ENCODE measurements at places on chromosomes 6 and 20. TPM values are rescaled to one million over a fixed set of nuclear protein-coding genes. Genes with fewer than 3 reads are reported as not detected.

- no peak for DNase-seq
These were observed 622.9 kb downstream of the UTRN start for GRCh38 chr6:144908004-144908403.

FUCA2 gene
- total RNA-seq = 57.2 TPM

- no peak for DNase-seq
These were observed 230.2 kb downstream of the CDH4 start for GRCh38 chr20:61482056-61482887.

GRCh38 chr20:37759052-37759553 is 65.3 kb downstream of the CTNNBL1 start:
- no peak for DNase-seq

RTEL1 gene
- total RNA-seq = 30.7 TPM

RBPJL gene
- total RNA-seq = not detected

DNA sequence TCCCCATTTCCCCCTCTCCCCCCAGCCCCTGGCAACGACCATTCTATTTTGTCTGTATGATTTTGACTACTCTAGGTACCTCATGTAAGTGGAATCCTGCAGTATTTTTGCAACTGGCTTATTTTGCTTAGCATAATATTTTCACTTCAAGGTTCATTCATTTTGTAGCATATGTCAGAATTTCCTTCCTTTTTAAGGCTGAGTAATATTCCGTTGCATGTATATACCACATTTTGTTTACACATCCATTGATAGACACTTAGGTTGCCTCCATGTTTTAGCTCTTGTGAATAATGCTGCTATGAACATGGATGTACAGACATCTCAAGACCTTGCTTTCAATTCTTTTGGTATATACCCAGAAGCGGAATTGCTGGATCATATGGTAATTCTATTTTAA is 1.4 kb upstream of the UQCC2 start:
- no peak for DNase-seq

TAGAP gene
- total RNA-seq = not detected

DNA sequence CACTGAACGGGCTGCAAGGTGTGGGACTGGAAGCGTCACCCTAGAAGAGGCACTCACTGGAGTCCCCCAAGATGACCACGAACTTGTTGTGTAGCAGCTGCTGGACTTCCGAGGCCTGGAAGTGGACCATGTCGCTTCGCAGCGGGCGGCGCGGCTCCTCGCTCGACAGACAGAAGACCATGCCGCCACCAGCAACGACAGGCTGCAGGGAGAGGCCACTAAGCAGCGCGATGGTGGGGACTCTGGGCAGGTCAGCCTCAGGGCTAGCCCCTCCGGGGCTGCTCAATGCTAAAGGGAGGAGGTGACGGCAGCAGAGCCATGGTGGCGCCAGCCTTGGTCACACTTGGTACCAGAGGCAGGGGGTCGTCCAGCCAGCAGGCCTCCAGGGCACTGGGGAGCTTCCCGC is 720 bp downstream of the PCED1A start:
- DNase-seq = no peak

DNA sequence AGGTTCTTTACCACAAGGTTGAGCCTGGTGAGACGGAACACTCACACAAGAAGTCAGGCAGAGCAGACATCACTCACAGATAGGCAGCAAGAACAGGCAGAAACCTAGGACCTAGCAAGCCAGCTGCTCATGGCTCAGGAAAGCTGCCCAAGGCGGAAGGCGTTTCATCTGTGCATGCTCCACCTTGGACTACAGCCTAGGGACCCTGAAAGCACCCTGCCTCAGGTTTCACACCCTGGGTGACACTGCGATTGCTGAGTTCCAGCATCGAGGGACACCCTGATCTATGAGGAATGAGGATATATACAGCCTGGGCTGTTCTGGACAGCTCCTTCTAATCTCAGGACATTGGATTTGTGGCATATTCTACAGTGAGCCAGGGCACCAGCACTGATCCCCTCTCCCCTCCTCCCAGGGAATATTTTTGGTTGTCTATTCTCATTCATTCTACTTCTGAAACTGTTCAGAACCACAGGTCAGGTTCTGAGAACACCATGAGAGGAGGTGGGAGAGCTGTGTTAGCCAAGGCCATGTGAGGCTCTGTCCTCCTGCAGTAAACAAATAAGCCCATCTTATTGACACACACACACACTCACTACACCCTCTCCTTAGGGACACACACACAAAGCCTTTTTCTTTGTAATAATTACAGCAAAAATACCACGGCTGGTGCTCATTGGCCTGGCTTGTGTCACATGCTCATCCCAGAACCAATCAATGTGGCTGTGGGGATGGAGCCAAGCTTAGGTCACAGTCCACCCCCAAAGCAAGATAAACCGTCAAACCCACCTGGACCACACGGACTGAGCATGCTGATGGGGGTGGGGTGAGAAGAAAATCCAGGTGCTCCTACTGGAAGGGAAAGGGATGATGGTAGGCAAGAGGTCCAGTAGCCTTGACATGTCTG is 26.3 kb upstream of the PMEPA1 start:
- no peak for DNase-seq

DNA sequence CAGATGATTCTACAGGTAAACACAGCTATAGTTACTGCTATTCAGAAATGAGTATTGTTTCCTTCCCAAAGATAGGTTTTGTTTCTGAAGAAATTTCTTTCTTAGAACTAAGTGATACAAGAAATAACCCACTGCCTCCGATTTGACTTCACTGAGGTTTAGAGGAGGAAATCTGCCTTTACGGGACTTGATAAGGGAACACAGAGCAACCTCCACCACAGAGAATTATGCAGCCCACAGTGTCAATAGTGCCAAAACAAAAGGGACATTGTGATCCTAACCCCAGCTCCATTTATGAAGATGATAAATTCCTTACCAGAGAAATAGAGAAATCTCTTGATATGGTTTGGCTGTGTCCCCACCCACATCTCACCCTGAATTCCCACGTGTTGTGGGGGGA is 164.6 kb downstream of the ZNF217 start:
- DNase-seq = no peak

DNA sequence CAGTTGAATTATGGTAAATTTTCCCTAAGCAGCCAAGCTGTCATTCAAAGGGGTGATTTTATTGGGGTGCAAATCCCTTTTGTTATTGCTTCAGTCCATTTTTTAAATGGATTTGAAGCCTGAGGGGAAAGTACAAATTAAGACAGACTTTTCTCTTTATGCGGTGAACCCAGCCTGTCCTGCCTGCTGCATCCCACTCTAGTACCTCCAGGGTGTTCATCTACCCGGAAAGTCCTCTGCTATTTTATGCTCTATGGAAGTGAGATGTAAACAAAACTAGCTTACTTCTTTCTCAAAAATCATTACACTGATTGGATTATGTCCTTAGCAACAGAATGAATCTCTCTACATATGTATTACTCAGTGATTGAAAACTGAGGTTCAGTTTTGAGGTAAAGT is 1088.9 kb upstream of the CITED2 start:
- no peak for DNase-seq

FNDC1 gene
- 5.2 TPM for total RNA-seq

SLCO4A1 gene
- total RNA-seq = not detected

TOMM34 gene
- total RNA-seq = 53.0 TPM

HDGFL1 gene
- not detected for total RNA-seq

GRCh38 chr6:157539900-157540752 is 159.1 kb downstream of the ZDHHC14 start:
- no peak for DNase-seq

DNA sequence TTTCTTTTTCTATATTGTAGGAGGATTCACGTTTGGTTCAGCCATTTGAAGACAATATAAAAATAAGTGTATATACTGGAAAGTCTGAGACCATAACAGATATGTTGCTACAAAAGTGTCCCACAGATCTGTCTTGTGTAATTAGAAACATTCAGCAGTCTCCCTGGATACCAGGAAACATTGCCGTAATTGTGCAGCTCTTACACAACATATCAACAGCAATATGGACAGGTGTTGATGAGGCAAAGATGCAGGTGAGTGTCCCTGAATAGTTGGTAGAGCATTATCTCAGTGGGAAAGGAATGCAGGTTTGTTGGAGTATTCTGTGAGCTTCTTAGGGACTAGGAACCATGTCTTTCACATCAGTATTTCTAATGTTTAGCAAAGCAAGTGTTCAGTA is 18.3 kb upstream of the ADGRF4 start:
- no peak for DNase-seq

OLIG3 gene
- total RNA-seq = not detected

- no peak for DNase-seq
These were observed 66.4 kb upstream of the FABP7 start for GRCh38 chr6:122713138-122713537.

DNA sequence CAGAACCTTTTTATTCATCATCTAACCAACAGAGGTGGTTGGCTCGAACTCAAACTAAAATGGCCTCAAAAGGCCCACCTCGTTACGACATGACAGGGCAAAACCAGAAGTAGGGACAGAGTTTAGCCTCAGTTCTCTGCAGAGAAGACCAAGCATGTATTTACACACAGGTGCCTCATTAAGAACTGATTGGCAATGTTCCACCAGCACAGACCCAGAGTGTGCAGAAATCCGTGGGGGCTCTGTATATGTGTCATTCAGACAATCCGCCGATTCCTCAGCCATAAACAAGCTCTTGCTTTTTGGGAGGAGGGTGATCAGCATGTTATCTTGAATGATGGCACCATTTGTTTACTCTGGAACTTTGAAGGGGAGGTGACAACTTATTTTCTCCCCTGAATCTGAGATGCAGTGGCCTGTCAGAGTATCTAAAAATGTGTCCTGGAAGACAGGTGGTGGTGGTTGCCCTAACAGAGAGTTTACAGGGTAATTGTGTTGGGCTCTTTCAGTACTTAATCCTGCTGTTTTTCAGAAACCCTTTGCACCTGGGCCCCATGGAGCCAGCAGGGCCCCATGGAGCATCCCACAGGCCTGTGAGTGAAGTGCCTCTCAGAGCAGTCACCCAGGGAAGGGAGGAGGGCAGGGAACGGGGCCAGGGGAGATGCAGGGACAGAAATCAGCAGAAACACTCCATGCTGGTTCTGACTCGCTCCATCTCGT is 29.1 kb upstream of the C20orf203 start:
- no peak for DNase-seq

DNA sequence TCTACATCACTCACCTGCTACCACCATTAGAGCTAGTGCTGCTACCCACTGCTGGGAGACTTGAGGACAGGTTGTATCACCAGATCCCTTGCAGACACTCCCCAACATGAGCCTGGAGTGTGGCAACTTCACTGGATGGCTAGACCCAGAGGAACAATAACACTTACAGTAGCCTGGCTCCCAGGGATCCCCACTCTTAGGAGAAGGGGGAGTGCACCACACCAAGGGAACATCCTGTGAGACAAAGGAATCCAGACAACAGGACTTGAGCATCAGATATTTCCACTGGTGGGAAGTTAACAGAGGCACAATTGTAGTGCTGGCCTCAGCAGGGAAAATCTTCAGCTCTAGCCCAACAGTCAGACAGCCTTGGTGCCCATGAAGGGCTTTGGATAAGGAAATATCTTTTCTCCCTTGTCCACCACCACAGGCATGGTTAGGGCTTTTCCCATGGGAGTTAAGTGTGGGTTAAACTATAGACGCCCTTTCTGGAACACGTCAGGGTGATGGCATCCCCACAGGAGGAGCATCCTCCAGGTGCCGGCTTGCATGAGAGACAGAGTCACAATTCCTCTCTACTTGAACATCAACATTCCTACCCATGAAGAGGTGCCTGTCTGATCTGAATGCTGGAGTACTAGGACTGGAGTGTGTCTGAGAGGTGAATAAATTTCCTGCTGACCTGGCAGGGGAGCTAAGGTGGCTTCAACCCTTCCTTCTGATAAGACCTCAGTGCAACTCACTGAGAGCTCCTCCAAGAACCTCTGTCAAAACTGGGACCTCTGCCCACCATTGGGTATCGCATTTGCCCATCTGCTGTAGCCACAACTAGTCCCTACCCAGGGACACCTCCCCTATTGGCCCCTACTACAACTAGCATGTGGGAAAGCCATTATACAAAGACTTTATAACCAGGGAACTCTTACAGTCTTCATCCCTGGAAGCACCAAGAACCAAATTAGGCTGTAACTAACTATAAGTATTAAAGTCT is 55.4 kb upstream of the SIRPG start:
- peak; percentile 45 for DNase-seq
